Transverse colon (tissue), 4 donors: ENCODE measurements at places on chromosomes 12 and 14.

GRCh38 chr12:106311139-106311538, 8.6 kb downstream of the TCP11L2 start:
- H3K27me3 ChIP-seq: no peaks in the 10 kb centered on the region
- no peak overlapping the region for H3K27ac ChIP-seq
- DNase-seq: no peak
- H3K36me3 ChIP-seq: no peaks in the 10 kb centered on the region
- H3K4me3 ChIP-seq: no peak overlapping the region

DNA sequence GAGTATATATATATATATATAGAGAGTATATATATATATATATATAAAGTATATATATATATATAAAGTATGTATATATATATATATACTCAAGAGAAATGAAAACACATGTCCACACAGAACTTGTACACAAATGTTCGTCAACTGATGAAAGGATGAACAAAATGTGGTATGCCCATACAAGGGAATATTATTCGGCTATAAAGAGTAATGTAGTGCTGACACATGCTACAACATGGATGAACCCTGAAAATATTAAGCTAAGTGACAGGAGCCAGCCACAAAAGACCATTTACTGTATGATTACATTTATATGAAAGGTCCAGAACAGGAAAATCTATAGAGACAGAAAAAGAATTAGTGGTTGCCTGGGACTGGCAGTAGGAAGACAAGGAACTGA, 19.5 kb downstream of the LIMA1 start:
- peaks cover 19% of the 10 kb centered on the region for H3K4me1 ChIP-seq
- H3K27me3 ChIP-seq: no peaks in the 10 kb centered on the region
- DNase-seq: no peak
- H3K27ac ChIP-seq: no peak overlapping the region
- no peak overlapping the region for H3K4me3 ChIP-seq

DNA sequence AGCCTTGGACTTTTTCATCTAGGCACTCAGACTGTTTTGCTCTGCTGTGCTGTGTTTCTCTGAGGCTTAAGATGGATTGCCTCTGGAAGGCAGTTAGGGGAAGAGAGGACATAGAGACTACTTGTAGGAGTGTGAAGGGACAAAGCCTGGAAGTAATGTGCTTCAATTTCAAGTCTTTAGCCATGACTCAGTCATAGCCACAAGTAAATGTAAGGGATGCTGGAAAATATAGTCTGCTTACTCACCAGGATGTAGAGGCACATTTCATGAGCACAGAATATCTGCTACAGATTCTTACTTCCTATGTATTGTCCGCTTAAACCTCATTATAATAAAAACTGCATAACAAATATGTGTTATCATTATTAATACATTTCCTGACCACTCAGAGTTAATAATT, 794.3 kb upstream of the NOVA1 start:
- no peak for DNase-seq
- no peaks in the 10 kb centered on the region for H3K27me3 ChIP-seq
- no peak overlapping the region for H3K4me3 ChIP-seq
- no peaks in the 10 kb centered on the region for H3K4me1 ChIP-seq
- no peaks in the 10 kb centered on the region for H3K36me3 ChIP-seq
- H3K27ac ChIP-seq: no peak overlapping the region

DNA sequence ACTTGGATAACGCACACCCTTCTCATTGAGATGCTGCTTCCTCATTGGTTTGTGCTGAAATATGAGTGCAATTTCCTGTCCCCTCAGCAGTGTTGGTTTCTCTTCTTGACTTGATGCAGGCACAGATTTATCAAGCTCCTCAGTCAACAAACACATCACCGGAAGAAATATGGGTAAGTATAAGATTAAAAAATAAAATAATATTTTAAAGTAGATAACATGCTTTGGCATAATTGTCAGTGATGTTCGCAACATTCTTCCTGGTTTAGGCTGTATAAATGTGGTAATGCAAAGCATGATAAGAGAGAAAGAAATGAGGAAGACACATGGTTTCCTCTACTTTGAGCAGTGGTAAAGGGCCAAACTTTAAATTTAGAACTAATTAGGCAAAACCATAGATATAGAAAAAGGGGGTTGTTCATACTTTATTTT, at the start of gene GPR65:
Gene GPR65 (plus strand): TSS at position 86 of the 432 bp plus-strand sequence. CDS start 5,713 bp downstream, outside the sequence.
- H3K27me3 ChIP-seq: no peaks in the 10 kb centered on the region
- no peaks in the 10 kb centered on the region for H3K4me1 ChIP-seq
- H3K4me3 ChIP-seq: peak within 1 kb of the TSS; percentile 27
- peak within 1 kb of the TSS; percentile 73 for H3K27ac ChIP-seq
- no peak for DNase-seq
- H3K36me3 ChIP-seq: no peaks in the 10 kb centered on the region

GRCh38 chr14:81042438-81042837, 87.0 kb downstream of the TSHR start:
- no peak overlapping the region for H3K27ac ChIP-seq
- no peaks in the 10 kb centered on the region for H3K27me3 ChIP-seq
- H3K4me3 ChIP-seq: no peak overlapping the region
- H3K36me3 ChIP-seq: no peaks in the 10 kb centered on the region

DNA sequence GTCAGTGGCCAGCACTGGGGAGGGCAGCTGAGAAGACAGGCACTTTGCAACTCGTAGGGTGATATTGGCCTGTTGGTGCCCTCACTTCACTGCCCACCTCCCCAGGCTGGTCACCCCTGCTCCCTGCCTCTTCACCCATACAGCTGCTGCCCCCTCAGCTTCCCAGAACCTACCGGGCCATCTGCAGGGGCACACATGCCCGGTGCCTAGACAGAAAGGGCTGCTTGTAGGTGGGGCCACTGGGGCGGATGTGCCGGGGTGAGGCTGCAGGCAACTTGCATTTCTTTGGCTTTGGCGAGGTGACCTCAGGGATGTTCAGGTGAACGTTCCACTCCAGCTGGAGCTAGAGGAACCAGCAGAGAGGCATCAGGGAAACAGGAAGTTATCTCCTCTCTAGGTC, 17.2 kb downstream of the FAM186B start:
- H3K4me1 ChIP-seq: no peaks in the 10 kb centered on the region
- H3K27me3 ChIP-seq: no peaks in the 10 kb centered on the region
- no peak for DNase-seq
- H3K36me3 ChIP-seq: no peaks in the 10 kb centered on the region
- no peak overlapping the region for H3K4me3 ChIP-seq
